OCI-M1 (cell line): ENCODE measurements at places on chromosomes 7 and 10.

GRCh38 chr10:94279835-94280709 lies 82.7 kb downstream of the NOC3L start:
- peak; percentile 80 for DNase-seq

DNA sequence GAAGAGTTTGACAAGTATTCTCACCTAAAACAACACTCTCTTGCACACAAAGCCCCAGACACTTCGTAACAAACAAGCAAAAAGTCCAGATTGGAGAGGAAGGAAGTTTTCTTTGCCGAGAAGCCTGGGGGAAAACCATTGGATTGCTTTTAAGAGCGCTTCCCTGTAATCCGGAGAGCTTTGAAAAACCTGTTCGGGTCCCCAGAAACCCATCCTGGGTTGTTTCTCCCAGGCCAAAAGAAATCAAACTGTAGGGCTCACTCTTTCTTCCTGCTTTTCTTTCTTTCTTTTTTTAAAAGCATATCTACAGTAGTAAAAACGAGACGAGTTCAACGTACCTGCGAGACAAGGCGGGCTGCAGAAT lies 655 bp downstream of the SP8 start:
- no peak for DNase-seq

DNA sequence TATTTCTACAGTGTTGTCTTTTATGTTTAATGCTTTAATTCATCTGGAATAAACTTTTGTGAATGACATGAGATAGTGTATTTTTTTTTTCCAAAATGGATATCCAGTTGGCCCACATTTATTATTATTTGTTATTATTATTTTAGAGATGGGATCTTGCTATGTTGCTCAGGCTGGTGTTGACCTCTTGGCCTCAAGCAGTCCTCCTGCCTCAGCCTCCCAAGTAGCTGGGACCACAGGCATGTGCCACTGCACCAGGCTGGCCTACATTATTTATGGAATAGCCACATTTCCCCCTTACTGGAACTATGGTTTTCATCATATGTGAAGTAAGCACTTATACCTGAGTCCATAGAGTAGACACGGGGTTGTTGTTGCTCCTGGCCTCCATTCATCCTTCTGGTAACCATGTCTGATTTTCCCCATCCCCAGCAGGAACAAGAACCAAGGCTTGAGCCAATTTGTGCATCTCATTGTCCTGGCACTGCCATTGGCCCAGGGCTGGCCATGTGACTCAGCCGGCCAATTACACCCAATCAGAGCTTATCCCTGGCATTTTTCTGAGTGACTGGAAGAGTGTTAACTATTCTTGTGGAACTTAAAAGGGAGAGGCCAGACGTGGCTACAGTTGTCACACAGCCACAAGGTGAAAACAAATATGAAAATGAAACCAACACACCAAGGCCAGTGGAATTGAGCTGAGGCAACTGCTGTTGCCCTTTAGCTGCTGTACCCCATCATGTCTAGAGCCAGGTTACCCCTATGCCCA lies 23.1 kb downstream of the PRF1 start:
- peak; percentile 88 for DNase-seq

DNA sequence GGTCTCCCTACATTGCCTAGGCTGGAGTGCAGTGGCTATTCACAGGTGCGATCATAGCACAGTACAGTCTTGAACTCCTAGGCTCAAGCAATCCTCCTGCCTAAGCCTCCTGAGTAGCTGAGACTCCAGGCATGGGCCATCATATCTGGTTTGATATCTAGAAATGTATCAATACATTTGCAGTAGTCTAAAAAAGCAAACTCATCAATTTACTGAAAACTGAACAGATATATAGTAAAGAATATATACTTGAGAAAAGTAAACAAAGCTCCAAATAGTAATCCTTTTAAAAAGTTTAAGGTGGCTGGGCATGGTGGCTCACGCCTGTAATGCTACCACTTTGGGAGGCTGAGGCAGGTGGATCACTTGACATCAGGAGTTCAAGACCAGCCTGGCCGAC lies 57.1 kb upstream of the KMT2C start:
- DNase-seq: no peak

- DNase-seq: no peak
These were observed 84.6 kb upstream of the UNC5B start for GRCh38 chr10:71127773-71128172.

GRCh38 chr10:42680267-42680666 lies 41.9 kb upstream of the ZNF33B start:
- DNase-seq: peak; percentile 24

DNA sequence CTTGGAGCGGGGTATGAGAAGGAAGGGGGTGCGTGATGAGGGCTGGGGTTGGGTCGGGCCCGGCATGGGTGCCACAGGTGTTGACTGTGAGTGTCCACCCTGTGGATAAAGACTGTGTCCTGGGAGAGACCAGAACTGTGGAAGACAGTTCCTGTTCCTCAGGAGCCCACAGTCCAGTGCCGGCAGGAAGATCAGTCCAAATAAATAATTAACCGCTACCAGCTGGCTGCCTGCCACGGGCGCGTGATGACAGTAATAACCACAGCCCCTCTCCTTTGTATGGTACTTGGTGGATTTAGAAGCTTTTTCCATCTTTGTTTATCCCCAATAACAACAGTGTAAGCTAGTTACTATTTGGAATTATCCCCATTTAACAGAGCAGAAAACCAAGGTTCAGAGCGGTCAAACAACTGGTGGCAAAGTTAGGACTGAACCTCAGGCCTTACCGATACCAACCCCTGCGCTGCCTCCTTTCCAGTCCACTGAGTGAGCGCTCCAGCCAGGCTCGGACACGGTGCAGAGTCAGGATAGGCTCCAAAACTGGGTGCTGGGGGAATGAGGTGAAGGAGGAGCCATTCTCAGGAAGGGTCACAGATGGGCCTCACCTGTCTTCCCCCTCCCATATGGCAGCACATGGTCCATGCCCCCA lies 5.1 kb downstream of the ZMIZ1 start:
- DNase-seq: no peak

DNA sequence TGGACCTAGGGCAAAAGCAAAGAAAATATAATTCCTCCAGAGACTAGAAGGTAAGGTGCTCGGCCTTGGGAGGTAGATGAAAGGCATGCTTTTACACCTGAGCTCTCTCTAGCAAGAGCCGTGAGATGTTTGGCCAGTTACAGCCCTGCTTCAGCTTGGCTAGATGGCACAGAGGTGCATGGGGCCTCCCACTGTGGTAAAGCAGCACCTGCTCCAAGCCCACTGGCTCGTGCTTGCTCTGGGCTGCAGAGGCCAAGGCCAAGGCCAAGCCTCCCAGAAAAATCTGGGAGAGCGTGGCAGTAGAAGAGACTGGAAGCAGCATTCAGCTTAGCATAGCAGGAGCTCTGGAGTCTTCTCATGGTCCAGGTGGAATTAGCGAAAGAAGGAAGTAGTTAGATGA lies 31.0 kb upstream of the OPALIN start:
- DNase-seq: no peak

DNA sequence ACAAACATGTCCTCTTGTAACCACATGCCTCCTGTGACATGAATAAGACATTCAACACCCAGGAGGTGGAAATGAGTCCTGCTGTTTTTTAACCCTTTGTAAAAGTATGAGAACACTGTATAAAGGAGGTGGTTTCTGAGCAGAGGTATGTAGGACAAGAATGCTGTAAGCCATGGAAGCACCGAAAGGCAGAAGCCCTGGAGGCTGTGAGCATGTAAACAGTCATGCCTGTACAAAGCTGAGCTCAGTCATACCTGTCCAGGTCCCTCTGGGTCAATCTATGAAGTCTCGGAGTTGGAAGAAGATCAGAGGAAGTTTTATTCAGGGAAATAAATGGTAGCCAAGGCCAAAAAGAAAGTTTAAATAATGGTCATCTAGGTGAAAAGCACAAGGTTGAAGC lies 34.7 kb upstream of the XPNPEP1 start:
- no peak for DNase-seq

DNA sequence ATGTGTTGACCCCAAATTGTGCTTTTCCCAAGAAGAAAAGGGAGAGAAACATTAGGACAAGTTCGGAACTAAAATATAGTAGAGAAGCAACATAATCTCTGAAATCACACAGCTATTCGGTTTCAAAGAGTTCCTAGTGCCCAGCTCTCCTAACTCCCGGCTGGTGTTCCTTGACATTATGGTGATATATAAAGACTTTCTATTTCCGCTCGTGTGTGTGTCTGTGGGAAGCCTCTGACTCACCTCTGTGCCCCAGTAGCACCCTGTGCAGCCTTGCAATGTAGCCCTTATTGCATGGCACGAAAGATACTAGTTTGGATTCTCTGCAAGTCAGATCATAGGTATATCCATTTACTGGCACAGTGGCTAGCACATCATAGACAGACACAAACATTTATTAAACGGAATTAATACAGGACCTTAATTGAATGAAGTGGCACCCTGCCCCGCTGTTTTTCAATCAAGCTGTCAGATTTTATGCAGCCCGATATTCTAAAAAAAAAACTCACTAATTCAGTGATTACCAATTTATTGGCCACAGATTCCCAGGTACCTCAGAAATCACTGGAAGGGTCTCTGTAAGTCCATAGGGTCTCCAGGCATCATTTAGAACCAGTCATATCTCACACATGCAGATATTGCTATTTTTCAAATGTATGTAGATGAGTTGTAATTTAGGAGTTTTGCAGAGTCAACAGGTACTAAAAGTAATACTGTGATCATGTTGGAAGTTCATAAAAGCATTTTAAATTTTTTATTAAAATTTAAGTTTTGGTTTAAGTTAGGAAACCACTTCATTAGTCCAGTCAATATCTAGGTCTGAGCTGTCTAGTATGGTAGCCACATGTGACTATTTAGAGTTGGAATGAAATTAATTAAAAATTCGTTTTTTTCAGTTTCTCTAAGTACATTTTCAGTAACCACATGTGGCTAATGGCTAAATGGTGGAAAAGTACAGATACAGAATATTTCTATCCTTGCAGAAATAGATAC lies 43.3 kb downstream of the SFTPD start:
- peak; percentile 61 for DNase-seq

- peak; percentile 6 for DNase-seq
These were observed 44.5 kb downstream of the KCNMA1 start for GRCh38 chr10:77592946-77593636.

- no peak for DNase-seq
These were observed 21.1 kb upstream of the CHN2 start for GRCh38 chr7:29173458-29173857.

DNA sequence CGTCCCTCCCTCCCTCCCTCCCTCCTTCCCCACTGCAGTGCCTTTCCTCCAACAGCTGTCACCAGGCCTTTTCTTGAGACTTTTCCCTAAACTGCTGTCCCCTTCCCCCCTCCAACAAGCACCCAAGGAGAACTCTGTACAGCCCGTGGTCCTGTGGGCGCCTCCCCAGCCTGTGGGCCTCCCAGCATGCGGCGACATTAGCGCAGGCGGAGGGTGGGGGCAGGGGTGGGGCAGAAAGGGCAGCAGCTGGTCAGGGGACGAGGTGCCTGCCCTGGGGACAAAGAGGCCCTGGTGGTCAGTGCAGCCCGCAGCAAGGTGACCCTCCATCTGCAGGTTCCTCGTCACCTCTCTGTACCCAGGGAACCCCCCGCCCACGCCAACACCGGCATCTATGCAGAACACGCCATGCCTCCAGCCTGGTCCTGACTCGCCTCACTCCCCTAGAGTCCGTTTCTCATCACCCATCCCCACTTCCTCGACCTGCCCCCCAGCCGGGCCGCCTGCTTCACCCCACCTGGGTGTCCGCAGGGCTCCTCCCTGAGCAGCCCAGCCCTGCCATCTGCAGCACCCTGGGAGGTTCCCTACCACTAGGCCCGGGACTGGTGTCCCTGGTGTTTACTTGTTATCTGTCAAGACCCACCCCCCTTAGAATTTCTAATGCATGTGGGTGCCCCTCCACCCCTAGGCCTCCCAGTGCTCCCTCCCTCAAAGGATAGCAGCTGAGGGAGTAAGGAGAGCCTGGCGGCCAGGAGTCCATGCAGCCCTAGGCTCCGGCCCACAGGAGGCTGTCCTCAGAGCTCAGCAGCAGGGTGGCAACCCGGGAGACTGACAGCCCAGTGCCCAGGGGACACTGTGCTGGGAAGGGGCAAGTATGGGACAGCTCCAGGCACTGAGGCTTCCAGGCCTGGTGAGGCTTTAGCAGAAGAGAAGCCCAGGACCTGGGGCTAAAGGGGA lies 147.8 kb downstream of the ARHGAP22 start:
- no peak for DNase-seq

- no peak for DNase-seq
These were observed 1.1 kb upstream of the STK32C start for GRCh38 chr10:132308587-132309470.

- no peak for DNase-seq
These were observed 64.7 kb upstream of the CAV2 start for GRCh38 chr7:116434820-116435341.

DNA sequence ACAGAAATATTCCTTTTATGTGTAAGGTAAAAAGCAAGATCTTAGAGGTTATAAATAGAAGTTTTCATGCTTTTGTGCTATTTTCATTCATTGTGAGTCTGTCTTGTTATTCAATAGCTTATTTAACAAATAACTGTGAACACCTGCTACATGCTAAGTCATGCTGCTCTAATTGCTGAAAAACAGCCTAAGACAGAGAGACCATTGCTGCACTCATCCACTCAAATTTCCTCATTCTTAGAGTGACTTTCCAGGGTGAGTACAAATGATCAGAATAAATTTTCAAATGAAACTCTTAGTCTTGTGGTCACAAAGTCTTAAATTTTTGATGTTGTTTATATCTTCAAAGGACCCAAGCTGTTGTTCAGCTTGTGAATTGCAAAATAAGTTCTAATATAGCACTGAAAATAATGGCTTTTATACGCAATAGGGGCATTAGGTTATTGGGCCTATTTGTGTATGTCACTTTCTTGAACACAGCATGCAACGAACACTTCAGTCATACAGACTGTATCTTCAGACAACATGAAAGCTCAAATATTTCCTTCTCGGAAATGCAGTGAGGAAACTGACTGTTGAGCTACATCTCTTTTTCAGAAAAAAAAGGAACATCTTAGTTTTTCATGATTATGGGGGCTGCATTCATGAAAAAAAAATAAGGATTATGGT lies 247.9 kb upstream of the PCDH15 start:
- no peak for DNase-seq

- no peak for DNase-seq
These were observed 1.4 kb downstream of the PODXL start for GRCh38 chr7:131554880-131555516.

- no peak for DNase-seq
These were observed 31.3 kb upstream of the RNF32 start for GRCh38 chr7:156609010-156609877.

DNA sequence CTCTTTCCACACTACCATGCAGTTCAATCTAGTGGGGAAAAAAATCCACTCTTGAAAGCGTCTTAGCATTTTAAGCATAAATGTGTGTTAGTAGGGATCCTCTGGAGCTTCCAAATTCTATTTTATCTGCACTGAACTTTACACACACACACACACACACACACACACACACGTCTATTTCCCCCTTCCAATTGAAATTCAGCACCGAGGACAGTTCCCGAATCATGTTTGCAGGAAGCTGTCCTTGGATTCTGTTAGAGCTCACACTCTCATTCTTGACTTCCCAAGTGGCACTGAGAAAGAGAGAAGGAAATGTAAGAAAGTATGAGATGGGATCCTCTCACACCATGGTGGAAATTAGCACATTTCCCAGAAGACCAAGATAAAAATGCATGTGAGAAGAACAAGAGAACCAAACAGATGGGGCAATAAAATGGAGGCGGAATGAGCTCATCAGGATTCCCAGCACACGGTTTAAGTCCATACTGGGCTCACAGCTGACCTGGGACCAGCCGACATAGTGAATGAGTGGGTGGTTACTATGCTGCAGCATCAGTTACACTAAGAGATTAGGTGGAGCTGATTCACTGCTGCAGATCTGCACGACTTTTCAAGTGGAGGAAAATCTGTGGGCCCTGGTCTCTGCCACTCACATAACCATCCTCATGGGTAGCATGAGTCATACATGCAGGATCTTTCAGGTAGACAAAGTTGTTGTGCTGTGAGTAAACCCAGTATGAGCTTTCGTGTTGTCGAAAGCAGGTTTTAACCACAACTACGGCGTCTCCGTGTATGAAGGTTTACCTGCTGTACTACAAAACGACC lies 3.3 kb upstream of the NPTX2 start:
- DNase-seq: peak; percentile 53
